Stimulated activated CD4-positive, alpha-beta T cell treated with anti-CD3 and anti-CD28 coated beads, Interleukin-4, amount 100 ng/mL, for 4 hours (primary cell): ENCODE measurements at places on chromosomes 3 and 15.

- no peak for DNase-seq
Observed at GRCh38 chr3:123072564-123072963, 5.7 kb downstream of the PDIA5 start.

GRCh38 chr3:23629181-23629894 lies 176.4 kb upstream of the UBE2E1 start:
- no peak for DNase-seq

DNA sequence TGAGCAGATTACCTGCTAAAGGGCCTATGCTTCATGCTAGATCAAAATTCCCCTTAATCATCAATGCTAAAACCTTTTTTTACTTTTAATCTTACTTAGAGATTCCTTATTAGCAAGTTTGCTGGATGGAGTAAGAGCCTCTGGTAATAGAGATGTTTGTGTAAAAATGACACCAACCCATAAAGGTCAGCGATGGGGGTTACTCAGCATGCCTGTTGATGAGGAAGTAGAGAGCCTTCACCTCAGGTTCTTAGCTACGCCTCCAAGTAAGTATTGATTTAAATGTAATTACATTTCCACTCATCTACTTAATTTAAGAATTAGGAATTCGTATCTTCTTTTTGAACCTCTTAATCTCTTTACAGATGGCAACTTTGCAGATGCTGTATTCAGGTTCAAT lies 38.8 kb downstream of the DNAJC13 start:
- no peak for DNase-seq

GRCh38 chr3:62128051-62128450 lies 245.3 kb downstream of the FEZF2 start:
- no peak for DNase-seq

DNA sequence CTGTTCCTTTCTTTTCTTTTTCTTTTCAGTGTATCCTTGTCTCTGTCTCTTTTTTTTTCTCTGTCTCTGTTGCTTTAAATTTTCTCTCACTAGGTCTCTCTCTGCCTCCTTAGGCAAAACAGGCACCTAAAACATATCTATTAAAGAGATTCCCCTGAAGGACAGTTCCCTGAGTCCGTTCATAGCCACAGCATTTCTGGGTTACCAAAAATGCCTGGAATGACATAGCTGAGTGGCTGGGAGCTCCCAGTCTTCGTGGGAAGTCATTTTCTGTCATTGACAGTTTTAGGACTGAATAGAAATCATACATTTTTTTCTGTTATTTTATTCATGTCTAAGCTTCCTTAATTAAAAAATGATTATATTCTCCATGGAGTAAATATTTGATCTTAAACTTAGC lies 323.8 kb upstream of the AZI2 start:
- no peak for DNase-seq

DNA sequence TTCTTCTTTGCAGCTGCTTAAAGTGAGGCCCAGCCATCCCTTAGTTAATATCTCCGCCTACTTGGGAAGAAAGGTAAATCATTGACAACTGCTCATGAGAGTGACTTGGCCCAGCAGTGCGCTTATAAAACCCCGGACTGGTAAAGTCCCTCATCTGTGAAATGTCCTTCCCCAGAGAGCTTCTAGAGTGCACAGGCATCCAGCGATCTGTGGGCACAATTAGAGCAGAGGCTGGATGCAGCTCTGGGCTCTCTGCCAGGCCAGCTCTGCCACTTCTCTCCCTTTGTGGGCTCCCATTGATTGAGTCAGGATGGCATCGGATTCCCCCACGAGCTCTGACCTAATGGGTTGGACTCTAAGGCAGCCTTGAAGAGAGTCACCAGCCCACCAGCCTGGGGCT lies 219.0 kb upstream of the LINGO1 start:
- DNase-seq: no peak

GRCh38 chr3:54557538-54558428 lies 370.1 kb downstream of the LRTM1 start:
- no peak for DNase-seq

- DNase-seq: no peak
Observed at GRCh38 chr15:62469478-62469873, 304.4 kb upstream of the C2CD4B start.

DNA sequence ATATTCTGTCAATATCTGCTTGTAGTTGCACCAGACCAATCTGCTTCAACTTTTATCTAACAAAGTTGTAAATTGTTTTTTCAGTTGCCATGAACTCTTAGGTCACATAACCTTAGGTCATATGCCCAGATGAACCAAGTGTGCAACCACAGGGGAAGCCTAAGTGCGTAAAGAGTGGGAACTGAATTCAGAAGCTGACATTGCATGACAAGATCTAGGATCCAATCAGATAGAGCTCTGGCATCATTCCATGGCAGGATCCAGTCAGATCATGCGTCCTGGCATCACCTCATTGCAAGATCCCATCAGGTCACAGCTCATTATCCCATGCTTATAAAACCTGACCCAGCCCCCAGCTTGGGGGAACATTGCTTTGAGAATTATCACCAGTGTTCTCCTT lies 18.9 kb upstream of the IFT57 start:
- no peak for DNase-seq

- no peak for DNase-seq
Observed at GRCh38 chr3:101099791-101100190, 106.6 kb upstream of the ABI3BP start.

DNA sequence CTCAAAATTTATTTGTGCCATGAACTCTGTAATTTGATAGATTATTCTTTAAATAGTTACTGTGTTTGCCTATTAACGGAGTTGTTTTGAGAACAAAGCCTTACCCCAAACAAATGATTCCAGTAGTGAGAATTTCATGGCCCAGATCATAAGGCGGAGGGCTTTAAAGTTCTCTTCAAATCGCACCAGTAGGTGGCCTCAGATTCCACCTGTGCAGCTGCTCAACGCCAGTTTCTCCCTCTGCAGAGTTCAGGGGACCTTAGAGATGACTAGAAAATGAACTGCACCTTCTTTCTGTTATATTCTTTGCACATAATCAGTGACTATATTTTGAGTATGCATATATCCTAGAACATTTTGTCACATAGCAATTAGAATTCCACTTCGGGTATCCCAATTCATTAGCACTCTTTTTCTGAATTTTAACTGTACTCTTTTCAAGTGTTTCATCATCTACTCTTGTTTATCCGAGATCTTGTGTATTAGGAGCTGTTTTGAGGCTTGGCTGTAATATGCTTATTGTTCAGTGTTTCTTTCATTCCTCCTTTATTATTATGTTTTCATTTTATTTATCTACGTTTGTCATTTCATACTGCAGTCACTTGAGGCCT lies 232.6 kb upstream of the CHRM5 start:
- DNase-seq: no peak

DNA sequence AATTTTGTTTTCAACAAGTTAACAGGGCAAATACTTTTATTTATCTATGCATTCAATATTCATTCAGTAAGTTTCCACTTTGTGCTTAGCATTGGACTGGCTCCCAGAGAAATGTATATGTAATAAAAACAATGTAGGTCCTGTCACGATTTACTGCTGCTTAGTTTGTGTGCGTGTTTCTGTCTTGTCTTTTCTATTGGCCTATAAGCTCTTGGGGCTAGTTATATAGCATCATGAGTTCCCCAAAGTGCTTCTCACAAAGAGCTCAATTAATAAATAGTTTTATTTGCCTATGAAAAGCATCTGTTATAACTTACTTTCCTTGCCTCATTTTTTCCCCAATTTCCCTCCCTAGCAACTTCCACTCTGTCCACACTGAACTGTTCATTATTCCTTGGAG lies 666.7 kb upstream of the NAALADL2 start:
- no peak for DNase-seq

GRCh38 chr3:54999811-55000210 lies 72.0 kb upstream of the LRTM1 start:
- no peak for DNase-seq

DNA sequence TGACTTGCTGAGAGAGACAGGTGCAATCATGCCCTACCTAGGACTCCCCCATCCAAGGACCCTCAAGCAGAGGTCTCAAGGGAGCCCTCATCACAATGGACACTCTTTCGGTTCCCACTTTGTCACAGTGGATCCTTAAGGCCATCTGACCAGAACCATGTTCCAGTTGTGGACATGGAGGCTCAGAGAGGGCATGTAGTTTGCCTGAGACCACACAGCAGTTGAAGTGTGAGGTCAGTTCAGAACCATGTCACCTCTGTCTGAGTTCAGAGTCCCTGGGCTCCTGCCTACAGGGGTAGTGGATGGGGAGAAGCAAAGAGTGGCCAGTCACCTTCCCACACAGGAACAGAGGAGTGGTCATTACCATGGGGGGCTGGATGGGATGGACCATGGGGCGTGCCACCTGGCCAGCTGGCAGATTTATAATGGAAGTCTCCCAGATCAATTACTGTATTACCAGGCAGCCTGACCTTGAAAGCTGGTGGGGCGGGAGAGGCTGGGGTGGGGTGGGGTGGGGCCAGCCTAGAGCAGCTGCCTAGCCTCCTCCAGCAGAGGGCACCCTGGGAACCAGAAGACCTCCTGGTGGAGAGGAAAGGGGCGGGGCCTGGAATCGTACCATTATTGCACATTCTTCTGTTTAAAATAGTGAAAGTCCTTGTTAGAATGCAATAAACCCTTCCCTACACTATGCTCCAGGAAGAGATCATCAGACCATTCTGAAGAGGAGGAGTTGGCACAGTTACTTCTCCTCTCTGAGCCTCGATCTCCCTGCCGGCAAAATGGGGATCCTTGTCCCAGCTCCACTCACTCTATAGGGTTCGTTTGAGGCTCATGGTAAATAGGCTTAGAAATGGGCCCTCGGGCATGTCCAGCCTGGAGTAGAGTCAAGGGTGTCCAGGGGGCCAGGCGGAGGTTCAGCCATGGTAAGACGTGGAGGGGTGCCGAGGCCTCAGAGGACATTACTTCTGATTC lies 26.9 kb upstream of the LINGO1 start:
- DNase-seq: no peak

DNA sequence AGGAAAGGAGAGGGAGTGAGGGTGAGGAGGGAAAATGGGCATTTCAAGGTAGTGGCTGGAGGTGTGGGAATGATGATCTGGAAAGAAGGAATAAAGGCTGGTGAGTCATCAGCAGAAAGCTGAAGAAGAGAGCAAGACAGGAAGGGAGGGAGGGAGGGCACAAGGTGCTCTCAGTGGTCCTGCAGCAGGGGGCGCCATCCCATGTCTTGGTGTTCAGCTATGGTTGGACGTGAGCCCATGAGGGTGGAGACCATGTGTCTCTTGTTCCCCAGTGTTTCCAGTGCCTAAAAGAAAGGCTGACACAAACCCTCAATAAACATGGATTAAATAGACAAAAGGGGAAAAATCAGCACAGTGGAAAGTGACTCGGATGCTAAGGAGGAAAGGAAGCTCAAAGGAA lies 228.5 kb downstream of the NTRK3 start:
- DNase-seq: no peak

- DNase-seq: no peak
Observed at GRCh38 chr3:117874028-117874690, 1160.5 kb downstream of the IGSF11 start.

GRCh38 chr15:85394554-85395333 lies 14.3 kb downstream of the AKAP13 start:
- DNase-seq: no peak

DNA sequence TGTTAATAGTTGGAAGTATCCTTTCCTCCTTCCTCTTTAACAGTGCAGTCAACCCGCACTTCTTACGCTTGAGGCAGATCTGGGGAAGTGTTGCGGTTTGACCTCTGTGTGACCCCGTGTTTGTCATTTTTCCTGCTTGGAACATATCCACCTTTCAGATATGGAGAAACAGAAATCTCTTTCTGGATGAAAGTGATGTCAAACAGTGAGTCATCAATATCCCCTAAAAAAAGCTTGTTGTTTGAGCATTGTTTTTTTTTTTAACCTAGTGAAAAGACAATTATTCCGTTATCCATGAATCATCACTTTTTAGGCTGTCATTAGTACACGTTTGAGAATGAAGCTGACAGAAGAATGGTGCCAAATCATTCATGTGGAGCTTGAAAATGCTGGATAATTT lies 293.7 kb downstream of the ARPP21 start:
- DNase-seq: no peak

- no peak for DNase-seq
Observed at GRCh38 chr3:133965013-133965570, 64.6 kb downstream of the SLCO2A1 start.

DNA sequence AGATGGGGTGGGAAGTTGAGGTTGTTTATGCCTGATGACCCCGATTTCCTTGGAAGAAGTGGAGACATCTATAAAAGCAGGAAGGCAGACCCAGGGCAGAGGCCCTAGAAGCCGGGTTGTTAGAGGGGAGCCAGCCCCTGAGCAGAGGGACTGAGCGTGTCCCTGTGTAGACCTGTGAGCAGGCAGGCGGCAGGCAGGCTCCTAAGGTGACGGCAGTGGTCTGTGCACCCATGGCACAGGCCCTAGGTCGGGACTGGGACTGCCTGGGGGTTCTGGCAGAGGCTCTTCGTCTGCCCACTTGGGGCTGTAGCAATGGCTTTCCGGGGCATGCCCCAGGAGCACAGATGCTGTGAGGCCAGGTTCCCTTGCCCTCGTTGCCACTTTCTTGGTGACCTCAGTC lies 9.9 kb downstream of the SEMA4B start:
- no peak for DNase-seq

- no peak for DNase-seq
Observed at GRCh38 chr15:58401991-58402649, 29.7 kb upstream of the LIPC start.

GRCh38 chr15:31260646-31261265 lies 65.9 kb upstream of the KLF13 start:
- DNase-seq: no peak

- no peak for DNase-seq
Observed at GRCh38 chr15:91699741-91700140, 153.8 kb upstream of the SLCO3A1 start.

DNA sequence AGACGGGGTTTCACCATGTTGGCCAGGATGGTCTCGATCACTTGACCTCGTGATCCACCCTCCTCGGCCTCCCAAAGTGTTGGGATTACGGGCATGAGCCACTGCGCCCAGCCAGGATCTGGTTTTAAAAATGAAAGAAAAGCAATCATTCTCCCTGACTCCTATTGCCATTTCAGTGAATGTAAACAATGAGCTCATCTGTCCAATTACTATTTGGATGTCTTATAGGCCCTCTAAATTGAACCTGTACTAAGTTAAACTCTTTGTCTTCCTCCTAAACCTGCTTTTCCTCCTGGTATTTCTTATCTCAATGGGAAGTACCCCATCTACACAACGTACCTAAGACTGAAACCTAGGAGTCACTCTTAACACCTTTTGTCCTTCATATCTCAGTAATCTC lies 23.7 kb downstream of the PCYT1A start:
- no peak for DNase-seq

DNA sequence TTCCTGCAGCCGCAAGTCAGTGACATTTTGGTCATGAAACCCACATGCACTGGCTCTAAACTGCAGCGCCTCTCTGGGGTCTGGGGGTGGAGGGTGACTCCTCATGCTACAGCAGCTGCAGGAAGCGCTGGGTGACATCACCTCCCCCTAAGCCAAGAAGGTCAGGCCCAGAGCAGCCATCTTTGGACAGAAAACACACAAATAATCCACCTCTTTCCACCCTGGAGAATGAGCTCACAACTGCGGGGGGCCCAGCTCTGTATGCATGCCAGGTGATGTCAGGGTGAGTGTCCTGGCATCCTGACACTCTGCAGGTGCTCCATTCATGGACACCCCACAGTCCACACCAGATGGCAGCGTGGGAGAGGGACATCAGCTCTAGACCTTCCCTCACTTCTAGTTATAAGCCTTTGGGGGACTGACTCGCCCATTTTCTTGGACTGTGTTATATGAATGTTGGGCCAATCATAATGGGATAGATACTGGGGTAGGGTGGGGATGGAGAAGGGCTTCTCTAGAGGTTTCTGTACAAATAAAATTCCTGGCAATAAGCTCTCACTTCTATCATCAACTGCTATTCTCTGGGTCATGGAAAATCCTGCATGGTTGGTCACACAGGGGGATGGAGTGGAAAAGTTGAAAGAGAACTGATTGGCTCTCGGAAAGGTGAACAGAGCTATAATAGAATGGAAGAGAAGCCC lies 70.7 kb upstream of the THBS1 start:
- DNase-seq: no peak
